ENCODE measurements at places on chromosomes 2 and 18.

GRCh38 chr2:34143149-34143548, 544.0 kb upstream of the FAM98A start:
- DNase-seq, result no peak

- no peak for DNase-seq
Observed at GRCh38 chr2:144670080-144670479, 150.2 kb upstream of the ZEB2 start.

DNA sequence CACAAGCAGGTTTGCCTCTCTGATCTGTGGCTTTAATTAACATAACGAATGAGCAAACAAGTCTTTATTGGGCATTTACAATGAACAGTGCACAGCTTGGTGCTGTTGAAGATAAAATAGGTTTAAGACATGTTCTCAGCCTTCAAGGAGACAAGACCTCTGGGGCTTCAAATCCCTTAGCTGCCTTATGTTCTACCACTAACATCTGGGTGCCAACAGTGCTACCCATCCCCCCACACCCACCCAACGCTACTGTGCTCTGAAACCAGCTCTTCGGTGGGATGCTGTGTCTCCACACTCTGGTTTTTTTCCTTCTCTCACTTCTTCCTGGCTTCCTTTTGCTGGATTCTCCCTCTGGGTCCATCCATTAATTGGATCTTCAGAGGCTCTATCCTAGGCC, 14.1 kb upstream of the B3GNT2 start:
- DNase-seq, result no peak

GRCh38 chr18:45652303-45653080, 37.2 kb downstream of the SLC14A2 start:
- no peak for DNase-seq

GRCh38 chr18:74862094-74862493, 264.4 kb downstream of the ZNF407 start:
- no peak for DNase-seq

- no peak for DNase-seq
Observed at GRCh38 chr18:35711227-35711626, 129.7 kb downstream of the GALNT1 start.

DNA sequence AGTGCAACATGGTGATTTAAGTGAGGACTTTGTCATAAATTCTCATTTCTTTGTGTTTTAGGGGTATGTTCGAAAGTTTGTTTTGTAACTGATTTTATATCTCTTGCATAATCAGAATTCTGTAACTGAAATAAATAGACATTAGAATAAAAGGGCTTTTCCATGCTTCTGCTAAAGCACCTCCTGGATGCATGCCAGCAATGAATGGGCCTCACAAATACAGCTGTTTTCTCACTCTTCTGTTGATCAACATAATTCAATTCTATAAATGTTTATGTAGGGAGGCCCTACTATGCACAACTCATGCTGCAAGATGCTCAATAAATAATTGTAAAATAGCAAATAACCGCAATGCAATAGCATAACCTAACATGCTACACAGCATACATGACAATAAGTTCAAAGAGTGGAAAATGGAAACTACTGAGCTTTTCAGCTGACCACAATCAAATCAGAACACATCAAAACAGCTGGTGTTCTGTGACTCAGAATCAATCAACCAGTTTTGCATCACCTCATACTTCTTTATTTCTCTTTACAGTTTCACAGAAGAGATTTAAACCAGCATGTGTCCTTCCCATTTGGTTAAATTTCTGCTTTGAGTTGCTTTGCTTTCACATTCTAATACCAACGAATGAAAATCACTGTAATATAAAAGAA, 11.0 kb downstream of the CDH7 start:
- no peak for DNase-seq

- DNase-seq, result no peak
Observed at GRCh38 chr18:69996417-69996816, 48.7 kb upstream of the CD226 start.

DNA sequence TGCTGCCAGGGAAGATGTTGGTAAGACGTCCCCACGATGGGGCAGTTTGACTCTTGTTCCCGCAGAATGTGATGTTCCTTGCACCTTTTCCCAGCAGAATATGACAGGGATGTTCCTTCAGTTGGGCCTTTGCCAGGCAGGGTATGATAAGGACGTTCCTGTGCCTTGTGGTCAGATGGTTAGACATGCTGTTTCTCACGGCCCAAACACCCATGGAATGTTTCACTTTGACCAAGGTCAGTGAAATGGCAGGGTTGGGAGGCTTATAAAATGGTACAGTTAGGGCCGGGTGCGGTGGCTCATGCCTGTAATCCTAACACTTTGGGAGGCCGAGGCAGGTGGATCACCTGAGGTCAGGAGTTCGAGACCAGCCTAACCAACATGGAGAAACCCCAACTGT, 40.3 kb upstream of the YPEL5 start:
- no peak for DNase-seq

- DNase-seq, result no peak
Observed at GRCh38 chr2:23107327-23107941, 277.5 kb upstream of the KLHL29 start.

DNA sequence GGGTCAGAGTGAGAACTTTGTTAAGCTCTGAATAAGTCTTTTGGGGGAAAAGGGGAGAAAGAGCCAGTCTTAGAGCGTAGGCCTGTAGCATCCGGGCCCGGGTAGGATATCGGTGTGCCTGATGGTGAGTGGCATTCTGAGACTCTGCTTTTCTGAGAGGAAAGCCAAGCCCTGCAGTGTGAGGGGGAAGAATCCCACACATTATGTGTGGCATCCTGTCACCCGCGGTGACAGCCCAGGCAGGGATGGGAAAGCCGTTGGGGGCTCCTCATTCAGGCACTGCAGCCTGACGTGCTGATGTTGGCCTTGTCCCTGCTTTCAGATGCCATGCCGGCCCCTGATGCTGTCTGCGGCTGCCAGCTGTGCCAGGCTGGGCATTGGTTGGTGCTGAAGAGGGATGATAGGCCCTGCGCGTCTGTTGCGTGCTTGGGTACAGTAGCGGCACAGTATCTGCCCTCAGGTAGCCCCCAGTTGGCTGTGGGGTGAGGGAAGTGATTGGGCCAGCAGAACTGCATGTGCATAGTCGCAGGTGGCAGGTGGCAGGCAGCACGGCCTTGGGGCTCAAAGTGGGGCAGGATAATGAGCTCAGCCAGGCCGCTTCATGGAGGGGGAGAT, 37.6 kb downstream of the GLI2 start:
- DNase-seq, result no peak

- DNase-seq, result no peak
Observed at GRCh38 chr18:48858676-48859075, 92.1 kb downstream of the SMAD7 start.

DNA sequence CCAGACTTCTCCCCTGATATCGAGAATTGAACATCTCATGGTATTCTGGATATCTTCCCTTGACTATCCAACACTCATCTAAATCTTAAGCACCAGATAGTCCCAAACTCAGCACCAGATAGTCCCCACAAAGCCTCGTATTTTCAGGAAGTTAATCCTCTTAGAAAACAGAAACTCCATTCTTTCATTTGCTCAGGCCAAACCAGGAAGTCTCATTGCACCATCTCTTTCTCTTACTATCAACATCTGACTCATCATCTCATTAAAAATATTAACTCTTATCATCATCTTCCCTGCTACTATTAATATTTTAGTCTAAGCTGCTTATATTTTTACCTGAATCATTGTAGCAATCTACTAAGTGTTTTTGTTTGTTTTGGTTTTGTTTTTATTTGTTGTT, 286.4 kb downstream of the GALNT13 start:
- DNase-seq, result no peak

GRCh38 chr18:21191596-21192307, 50.3 kb upstream of the GREB1L start:
- no peak for DNase-seq

DNA sequence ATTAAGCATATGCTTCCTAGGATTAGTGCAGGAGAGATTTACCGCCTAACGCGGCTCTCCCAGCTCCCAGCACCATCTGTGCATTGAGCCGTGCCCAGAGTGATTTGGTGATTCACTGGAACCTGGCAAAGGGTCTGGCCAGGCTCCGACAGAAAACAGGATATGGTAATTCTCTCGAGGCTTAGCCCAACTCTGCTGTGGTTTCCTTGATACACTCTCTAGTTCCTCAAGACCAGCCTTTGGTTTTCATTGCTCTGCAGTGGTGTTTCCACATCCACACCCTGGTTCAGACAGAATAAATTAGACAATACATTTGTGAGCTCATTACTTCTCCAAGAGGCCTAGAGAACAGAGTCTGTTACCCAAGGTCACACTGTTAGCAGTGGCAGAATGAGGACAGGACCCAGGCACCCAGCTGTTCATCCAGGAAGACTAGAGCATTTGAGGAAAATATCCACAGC, 23.0 kb upstream of the SMAD2 start:
- DNase-seq, result peak; percentile 53
